ENCODE measurements at places on chromosomes 2 and 18.

DNA sequence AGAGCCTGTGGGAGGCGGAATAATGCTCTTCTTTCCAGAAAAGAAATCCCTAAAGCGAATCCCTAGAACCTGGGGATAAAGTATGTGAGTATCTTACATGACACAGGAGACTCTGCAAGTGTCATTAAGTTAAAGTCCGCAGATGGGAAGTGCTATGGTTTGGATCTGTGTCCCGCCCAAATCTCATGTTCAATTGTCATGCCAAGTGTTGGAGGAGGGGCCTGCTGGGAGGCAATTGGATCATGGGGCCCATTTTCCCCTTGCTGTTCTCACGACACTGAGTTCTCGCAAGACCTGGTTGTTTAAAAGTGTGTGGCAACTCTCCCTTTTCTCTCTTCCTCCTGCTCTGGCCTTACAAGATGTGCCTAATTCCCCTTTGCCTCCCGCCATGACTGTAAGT, 207.8 kb downstream of the MYT1L start:
- no peak for DNase-seq

DNA sequence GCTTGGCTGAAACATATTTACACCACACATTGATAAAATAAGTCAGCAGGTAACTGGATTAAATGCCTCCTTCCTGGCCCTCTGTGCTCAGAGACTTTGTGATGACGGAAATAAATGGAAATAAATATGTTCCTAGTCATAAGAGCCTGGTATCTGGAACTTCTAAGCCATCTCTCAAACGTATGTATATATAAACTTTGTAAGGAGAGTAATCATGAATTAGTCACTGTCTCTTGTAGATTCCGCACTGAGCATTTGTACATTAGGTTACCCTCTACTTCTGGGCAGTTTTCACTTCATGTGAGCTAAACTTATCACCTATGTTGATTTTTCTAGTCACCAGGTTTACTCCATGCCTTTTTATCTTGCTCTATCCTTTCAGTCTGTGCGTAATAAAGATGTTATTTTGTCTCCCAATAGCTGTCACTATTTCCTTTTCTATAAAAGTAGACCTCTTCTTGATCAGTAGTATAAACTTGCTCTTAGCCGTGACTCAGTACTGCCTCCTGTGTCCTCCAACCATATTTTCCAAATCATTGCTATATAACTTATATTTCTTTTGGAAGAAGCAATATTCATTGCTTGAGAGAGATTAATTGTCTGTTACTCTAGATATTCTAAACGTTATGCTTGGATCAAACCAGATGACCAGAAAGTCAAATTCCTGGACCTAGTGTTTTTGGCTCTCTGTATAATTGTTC, 53.2 kb downstream of the FEZ2 start:
- no peak for DNase-seq

GRCh38 chr2:17136231-17136630, 382.0 kb downstream of the RAD51AP2 start:
- DNase-seq, result no peak

GRCh38 chr18:79496237-79496977, 100.7 kb downstream of the NFATC1 start:
- DNase-seq, result no peak

DNA sequence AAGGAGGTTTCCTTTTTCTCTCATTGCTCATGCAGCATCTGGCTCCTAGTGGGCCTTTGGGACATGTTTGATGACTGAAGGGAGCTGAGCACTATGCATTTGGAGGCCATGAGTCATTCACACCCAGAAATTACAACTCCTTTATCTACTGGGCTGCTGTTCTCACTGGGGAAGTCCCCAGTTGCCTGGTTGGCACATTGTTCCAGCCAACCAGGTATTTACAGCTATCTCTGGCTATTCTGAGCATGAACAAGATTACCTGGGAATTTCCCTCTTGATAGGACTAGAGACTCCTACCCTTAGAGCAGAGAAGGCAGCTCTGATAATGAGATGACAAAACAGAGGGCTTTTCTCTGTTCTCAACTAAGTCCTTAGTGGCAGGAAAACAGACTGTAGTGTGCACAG, 206.5 kb downstream of the SETBP1 start:
- peak; percentile 67 for DNase-seq
